Mesothelial cell of epicardium (in vitro differentiated cells): ENCODE measurements at places on chromosomes 12 and 14.

DNA sequence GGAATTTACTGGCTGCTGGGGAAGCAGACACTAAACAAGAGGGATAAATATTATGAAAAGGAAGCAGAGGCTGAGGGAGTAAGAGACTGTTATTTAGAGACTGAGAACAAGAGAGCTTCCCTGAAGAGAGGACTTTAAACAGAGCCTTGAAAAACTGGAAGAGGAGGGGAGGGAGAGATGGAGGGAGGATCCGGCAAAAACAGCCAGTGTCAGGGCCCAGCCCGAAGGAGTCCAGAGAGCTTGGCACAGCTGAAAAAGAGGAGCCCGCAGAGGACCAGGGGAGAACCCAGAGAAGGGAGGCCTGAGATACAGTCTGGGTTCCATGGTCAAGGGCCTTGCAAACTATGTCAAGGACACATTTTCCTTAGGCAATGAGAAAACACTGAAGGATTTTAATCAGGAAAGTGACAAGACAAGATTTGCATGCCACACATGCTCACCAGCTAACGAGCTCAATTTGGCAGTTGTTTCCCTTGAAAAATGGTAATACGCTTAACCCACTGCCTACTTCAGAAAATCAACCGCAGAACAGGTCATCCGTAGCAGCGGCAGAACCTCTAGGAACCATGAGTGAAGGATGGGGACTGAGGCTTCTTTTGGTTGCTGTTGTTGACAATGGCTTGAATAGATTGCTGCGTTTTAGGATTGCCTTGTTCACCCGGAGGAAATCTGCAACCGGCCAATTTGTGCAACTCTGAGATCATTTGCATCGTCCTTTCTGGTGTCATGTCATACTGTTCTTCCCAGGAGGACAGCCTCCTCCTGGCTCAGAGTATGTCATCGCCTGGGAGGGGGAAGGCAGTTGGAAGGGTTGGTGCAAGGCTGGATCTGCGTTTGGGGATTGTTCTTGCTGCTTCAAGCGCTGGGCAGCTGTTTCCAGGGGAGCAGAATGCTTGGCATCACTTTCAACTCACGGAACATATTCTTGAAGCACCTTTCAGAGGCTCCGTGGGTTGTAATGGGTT, 108.2 kb downstream of the PRMT8 start:
- H3K27me3 ChIP-seq, result peaks cover 40% of the 10 kb centered on the region
- no peak for DNase-seq
- no peak overlapping the region for H3K27ac ChIP-seq
- H3K4me1 ChIP-seq, result no peaks in the 10 kb centered on the region
- no peaks in the 10 kb centered on the region for H3K36me3 ChIP-seq

DNA sequence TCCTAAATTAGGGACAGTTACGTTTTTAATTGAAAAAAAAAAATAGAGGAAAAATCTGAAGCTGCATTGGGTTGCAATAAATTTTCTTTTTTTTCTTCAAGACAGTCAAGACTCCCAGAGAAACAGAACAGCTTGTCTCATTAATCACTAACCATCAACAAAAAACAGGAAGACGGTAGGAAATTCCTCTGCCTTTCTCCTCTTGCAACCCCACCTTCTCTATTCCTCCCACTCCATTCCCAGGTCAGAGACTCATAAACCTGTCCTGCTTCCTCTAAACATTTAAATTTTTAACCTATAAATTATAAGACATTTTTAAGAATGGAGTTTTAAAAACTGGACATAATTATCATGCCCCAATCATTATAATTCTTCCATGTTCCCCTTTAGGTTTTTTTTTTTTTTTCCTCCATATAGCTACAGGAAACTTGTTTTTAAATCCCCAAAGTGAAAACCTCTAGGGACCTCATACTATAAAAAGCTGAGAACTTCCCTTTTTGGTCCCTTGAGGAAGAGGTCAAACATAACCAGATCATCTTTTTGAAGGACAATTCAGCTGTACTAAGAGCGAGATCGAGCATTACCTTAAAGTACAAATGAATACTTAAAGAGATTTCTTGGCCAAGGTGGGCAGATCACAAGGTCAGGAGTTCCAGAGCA, 36.0 kb downstream of the CPM start:
- DNase-seq, result no peak
- no peak overlapping the region for H3K27ac ChIP-seq
- no peaks in the 10 kb centered on the region for H3K27me3 ChIP-seq
- H3K4me3 ChIP-seq, result no peak overlapping the region
- H3K4me1 ChIP-seq, result peaks cover 3% of the 10 kb centered on the region

DNA sequence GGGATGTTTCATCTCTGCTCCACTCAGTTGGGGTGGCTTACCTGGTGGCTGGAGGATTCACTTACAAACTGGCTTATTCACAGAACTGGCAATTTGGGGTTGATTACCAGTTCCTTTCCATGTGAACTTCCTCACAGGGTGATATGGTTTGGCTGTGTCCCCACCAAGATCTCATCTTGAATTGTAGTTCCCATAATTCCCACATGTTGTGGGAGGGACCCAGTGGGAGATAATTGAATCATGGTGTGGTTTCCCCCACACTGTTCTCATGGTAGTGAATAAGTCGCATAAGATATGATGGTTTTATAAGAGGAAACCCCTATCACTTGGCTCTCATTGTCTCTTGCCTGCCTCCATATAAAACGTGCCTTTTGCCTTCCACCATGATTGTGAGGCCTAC, 26.9 kb upstream of the IGF1 start:
- H3K4me3 ChIP-seq, result no peak overlapping the region
- peaks cover 7% of the 10 kb centered on the region for H3K36me3 ChIP-seq

DNA sequence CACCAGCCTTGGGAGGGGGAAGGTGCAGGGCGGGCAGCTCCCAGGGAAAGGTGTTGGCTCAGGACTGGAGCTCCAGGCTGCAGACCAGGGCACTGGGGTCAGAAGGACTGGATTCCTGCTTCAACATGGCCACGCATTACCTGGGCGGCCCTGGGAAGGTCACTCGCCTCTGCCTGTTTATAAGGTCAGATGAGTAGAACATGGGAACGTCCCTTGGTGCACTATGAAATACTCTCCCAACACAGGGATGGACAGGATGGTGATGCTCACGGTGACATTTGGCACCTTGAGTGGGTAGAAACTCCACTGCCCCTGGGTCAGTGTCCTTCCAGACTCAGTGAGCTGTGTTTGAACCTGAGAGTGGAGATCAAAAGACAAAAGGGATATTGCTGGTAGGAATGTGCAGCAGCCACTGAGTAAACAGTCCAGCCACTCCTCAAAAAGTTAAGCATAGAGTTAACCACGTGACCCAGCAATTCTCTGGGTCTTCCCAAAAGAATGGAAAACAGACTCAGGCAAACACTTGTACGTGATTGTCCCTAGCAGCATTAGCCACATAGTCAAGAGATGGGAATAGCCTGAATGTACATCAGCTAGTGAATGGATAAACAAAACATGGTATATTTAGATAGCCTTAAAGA, 9.1 kb upstream of the BDKRB2 start:
- H3K36me3 ChIP-seq, result no peaks in the 10 kb centered on the region
- no peak overlapping the region for H3K4me3 ChIP-seq
- peaks cover 17% of the 10 kb centered on the region for H3K4me1 ChIP-seq
- H3K27ac ChIP-seq, result no peak overlapping the region
- DNase-seq, result no peak
- no peaks in the 10 kb centered on the region for H3K27me3 ChIP-seq

- DNase-seq, result no peak
- no peaks in the 10 kb centered on the region for H3K36me3 ChIP-seq
- H3K4me3 ChIP-seq, result no peak overlapping the region
- no peaks in the 10 kb centered on the region for H3K4me1 ChIP-seq
- peaks cover 9% of the 10 kb centered on the region for H3K27me3 ChIP-seq
These were observed 60.4 kb upstream of the CMKLR1 start for GRCh38 chr12:108399514-108399913.

- peaks cover 26% of the 10 kb centered on the region for H3K4me1 ChIP-seq
- no peak for DNase-seq
- no peaks in the 10 kb centered on the region for H3K27me3 ChIP-seq
- no peak overlapping the region for H3K27ac ChIP-seq
- H3K36me3 ChIP-seq, result no peaks in the 10 kb centered on the region
- no peak overlapping the region for H3K4me3 ChIP-seq
These were observed 94.9 kb downstream of the ETV6 start for GRCh38 chr12:11744410-11744801.

GRCh38 chr14:22900081-22900799, 17.2 kb downstream of the REM2 start:
- H3K4me1 ChIP-seq, result no peaks in the 10 kb centered on the region
- no peak overlapping the region for H3K27ac ChIP-seq
- no peak overlapping the region for H3K4me3 ChIP-seq
- no peaks in the 10 kb centered on the region for H3K27me3 ChIP-seq
- DNase-seq, result no peak

GRCh38 chr12:108879615-108880254, at the start of gene DAO:
Gene DAO, plus strand, starts transcription at chr12:108880092. Its CDS starts 4,915 bp downstream, at chr12:108885007.
- H3K27ac ChIP-seq, result no peak within 1 kb of the TSS
- no peak for DNase-seq
- H3K4me3 ChIP-seq, result no peak within 1 kb of the TSS
- H3K36me3 ChIP-seq, result no peaks in the 10 kb centered on the region

DNA sequence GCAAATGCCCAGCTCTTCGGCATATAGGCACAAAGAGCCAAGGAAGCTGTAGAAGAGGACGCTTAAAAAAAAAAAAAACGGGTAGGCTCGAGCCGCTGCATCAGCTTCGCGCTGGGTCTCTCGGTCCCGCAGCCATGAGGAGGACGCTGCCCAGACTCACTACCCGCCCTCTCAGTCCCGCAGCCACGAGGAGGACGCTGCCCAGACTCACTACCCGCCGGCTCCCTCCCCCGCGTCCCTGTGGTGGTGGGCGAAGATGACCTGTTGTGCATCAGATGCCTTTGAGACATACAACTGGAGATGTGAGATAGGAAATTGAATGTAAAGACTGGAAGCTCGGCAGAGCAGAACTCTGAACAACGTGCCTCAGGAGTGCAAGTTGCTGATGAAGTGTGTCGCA, 11.4 kb upstream of the SPSB2 start:
- H3K36me3 ChIP-seq, result no peaks in the 10 kb centered on the region
- no peaks in the 10 kb centered on the region for H3K27me3 ChIP-seq
- H3K4me3 ChIP-seq, result no peak overlapping the region
- no peak for DNase-seq
- no peak overlapping the region for H3K27ac ChIP-seq
- H3K4me1 ChIP-seq, result peaks cover 9% of the 10 kb centered on the region

DNA sequence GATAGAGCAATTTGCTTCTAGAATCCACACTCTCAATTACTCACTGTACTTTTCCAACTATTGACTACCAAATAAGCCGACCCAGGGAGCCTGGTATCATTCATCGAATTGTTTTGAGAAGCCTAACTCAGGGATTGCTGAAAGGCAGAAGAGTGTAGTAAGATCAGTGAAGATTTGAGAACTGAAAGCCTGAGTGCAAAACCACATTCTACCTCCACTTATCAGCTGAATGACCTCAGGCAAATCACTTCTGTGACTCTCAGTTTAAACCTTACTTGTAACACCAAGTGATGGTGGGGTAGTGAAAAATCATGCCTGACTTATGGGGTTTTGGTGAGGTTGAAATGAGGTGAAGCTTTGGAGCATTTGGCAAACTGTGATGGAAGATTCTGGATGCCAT, 126.1 kb upstream of the MAX start:
- no peaks in the 10 kb centered on the region for H3K36me3 ChIP-seq
- no peak overlapping the region for H3K4me3 ChIP-seq
- peak overlapping the region; percentile 95 for H3K27ac ChIP-seq
- DNase-seq, result no peak
- no peaks in the 10 kb centered on the region for H3K27me3 ChIP-seq

DNA sequence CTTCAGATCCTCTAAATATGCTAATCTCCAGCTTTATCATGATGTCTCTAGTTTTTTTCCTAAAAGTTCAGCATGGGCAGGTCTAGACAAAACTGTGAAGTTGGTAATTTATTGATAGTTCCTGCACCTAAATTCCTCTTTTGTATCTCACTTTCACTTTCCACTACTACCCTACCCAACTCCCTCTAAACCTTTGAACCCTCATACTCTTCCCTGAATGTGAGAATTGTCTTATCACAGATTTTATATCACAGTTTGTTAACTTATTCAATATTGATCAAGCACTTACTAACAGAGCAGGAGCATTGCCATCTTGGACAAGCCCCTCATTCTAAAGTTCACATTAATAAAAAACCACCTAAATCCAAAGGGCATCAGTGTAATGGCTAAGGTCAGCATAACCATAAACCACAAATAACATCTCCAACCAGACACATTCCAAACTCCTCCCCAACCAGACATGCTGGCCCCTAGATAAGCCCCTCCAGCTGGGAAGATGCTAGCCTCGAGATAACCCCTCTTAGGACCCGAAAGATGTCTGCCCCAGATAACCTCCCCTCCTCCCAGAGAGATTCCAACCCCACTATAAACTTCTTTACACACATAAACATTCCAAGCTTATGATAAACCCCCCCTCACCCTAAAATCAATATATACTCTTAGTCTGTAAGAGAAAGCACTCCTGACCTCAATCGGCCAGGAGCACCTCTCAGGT, 78.7 kb downstream of the FSCB start:
- H3K27me3 ChIP-seq, result no peaks in the 10 kb centered on the region
- no peak for DNase-seq
- no peak overlapping the region for H3K4me3 ChIP-seq
- peaks cover 20% of the 10 kb centered on the region for H3K4me1 ChIP-seq
- peaks cover 4% of the 10 kb centered on the region for H3K36me3 ChIP-seq
- H3K27ac ChIP-seq, result no peak overlapping the region

- no peak overlapping the region for H3K27ac ChIP-seq
- DNase-seq, result no peak
- H3K4me3 ChIP-seq, result no peak overlapping the region
These were observed 197.0 kb downstream of the ETV6 start for GRCh38 chr12:11846488-11846887.

- peaks cover 60% of the 10 kb centered on the region for H3K27me3 ChIP-seq
- DNase-seq, result no peak
- H3K27ac ChIP-seq, result no peak overlapping the region
- no peaks in the 10 kb centered on the region for H3K4me1 ChIP-seq
- H3K4me3 ChIP-seq, result no peak overlapping the region
These were observed 1.2 kb downstream of the KRT72 start for GRCh38 chr12:52600071-52600470.

- H3K27ac ChIP-seq, result no peak overlapping the region
- H3K27me3 ChIP-seq, result no peaks in the 10 kb centered on the region
- H3K4me3 ChIP-seq, result no peak overlapping the region
- DNase-seq, result no peak
These were observed 722.3 kb upstream of the FLRT2 start for GRCh38 chr14:84807673-84808072.

DNA sequence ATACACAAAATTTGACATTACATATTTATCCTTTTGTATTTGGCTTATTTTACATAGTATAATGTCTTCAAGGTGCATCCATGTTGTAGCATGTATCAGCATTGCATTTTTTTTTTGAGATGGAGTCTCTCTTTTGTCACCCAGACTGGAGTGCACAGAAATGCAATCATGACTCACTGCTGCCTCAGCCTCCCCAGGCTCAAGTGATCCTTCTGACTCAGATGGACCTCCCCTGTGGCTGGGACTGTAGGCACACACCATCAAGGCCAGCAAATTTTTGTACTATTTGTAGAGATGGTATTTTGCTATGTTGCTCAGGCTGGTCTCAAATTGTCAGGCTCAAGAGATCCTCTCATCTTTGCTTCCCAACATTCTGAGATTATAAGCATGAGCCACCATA, 214.4 kb upstream of the ALG10B start:
- H3K27me3 ChIP-seq, result no peaks in the 10 kb centered on the region
- H3K4me3 ChIP-seq, result no peak overlapping the region
- no peaks in the 10 kb centered on the region for H3K4me1 ChIP-seq
